ENCODE measurements at places on chromosomes 4 and X. TPM values are rescaled to one million over a fixed set of nuclear protein-coding genes. Genes with fewer than 3 reads are reported as not detected.

Gene SLC10A3
- 2.8 TPM for total RNA-seq

Gene SUPT20HL2
- not detected for total RNA-seq

Gene KCTD8
- total RNA-seq, result 24.0 TPM

- no peak for DNase-seq
Observed at GRCh38 chr4:19348746-19349145, 903.0 kb upstream of the SLIT2 start.

DNA sequence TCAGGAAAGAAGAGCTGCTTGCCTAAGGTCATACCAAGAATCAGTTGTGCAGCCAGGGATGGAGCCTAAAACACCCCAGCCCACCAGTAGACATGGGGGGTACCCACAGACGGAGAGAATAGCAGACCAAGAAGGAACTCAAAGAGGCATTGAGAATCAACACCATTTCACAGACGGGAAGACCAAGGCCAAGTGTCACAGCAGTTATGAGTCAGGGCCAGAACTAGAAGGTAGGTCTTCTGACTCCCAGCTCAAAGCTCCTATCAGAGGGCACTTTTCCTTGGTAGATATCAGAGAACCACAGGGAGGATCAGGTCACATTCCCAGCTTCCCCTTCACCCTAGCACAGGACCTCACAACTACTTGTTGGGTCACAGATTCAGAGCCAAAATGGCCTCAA is 14.5 kb downstream of the OTUD5 start:
- DNase-seq, result no peak

GRCh38 chr4:23818097-23818885 is 71.6 kb downstream of the PPARGC1A start:
- no peak for DNase-seq

Gene AKAP4
- total RNA-seq, result not detected

DNA sequence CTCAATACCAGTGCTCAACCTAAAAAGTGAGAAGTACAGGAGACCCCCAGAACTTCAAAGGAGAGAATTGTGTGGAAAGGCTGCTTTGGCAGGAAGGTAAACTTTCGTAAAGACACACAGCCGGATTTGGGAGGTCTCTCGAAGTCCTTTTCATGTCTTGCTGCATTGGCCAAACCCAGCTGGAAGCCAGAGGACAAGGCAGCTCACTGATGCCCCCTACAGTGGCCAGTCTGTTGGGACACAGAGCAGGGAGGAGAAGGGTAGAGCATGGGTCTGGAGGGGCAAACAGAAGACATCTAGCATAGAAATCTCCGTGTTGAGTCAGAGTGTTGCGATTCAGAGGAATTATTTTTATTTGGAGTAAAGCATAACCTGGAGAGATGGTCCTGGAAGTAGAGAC is 198.9 kb downstream of the ANK2 start:
- no peak for DNase-seq

DNA sequence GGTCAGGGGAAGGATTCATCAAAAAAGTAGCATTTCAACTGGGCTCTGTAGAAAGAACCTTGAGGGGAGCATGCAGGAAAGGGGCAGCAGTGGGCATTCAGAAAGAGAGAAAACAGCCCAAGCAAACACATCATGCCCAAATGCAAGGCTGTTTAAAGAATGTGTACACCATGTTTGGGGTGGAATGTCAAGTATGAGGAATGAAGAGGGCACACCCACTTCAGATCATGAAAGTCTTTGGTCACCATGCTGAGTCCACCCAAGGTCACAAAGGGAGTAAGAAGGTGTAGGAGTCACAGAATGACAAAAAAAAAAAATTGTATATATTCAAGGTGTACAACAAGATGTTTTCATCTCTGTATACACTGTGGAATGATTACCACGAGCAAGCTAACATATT is 9.4 kb downstream of the S100G start:
- no peak for DNase-seq

Gene PGRMC1
- 149 TPM for total RNA-seq

- peak; percentile 58 for DNase-seq
Observed at GRCh38 chr4:79613269-79613935, 205.4 kb upstream of the GK2 start.

GRCh38 chr4:9994246-9994847 is 26.9 kb downstream of the SLC2A9 start:
- no peak for DNase-seq

DNA sequence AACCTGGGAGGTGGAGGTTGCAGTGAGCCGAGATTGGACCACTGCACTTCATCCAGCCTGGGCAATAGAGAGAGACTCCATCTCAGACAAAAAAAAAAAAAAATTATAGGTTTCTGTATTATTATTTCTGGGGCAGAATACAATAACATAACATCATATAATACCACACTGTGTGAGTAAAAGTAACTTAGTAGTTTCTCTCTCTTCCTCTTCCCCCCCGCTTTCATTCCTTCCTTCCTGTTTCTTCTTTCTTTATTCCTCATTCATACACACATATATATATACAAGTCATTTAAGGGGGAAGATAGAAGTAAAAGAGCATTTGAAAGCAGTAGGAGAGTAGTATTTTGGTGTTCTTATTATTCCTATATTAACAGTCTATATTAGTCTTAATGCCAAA is 55.9 kb upstream of the FHDC1 start:
- DNase-seq, result no peak

DNA sequence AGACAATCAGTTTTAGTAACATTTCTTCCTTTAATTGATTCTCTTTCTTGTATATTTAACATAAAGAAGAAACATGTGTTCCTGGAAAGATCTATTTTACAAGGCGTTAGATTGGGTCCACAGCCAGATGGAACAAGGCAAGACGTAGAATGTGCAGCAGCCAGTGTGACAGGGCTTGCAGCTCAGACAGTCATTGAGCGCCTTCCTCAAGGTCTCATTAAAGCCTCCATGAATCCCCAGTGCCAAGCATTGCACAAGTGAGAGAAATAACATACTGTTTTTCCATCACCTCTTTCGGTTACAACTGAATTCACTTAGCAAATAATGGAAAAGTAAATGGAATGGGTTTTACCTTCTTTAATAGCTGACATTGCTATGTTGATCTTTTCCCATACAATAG is 292.5 kb downstream of the USP46 start:
- no peak for DNase-seq

DNA sequence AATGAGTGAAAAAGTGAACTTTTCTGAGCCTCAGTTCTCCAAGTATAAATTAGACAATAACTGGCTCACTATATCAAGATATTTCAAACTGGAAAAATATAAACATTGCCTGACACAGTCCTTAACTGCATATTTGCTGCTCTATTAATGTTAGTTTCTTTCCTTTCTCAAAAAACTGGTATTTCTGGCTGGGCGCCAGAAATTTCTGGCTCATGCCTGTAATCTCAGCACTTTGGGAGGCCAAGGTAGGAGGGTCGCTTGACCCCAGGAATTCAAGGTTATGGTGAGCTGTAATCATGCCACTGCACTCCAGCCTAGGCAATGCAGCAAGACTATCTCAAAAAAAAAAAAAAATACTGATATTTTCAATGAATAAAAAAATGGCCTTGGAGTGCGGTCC is 227.0 kb downstream of the MAGEB17 start:
- DNase-seq, result no peak

DNA sequence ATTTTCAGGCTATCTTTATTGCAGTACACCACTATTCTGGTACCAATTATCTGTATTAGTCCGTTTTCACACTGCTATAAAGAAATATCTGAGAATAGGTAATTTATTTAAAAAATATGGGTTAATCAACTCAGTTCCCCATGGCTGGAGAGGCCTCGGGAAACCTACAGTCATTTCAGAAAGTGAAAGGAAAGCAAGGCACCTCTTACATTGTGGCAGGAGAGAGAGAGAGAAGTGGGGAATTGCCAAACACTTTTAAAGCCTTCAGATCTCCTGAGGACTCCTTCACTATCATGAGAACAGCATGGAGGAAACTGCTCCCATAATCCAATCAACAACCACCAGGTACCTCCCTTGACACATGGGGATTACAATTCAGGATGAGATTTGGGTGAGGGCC is 54.7 kb downstream of the AMER1 start:
- DNase-seq, result no peak

DNA sequence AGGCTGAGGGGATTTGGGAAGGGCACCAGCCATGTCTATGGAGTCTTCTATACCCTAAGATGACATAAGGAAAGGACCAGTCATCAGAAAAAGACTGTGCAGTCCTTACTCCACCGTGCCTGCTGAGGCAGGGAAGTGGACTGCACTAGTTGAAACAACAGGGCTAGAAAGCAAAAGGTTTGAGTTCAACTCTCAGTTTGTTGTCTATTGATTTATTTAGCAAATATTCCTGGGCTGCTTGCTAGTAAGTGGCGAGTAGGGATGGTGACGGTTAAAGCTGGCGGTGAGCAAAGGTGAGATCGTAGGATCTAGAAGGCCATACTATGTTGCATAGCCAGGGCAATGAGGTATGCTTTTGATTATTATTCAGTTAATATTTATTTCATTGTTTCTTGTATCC is 110.1 kb downstream of the SMIM20 start:
- DNase-seq, result no peak

DNA sequence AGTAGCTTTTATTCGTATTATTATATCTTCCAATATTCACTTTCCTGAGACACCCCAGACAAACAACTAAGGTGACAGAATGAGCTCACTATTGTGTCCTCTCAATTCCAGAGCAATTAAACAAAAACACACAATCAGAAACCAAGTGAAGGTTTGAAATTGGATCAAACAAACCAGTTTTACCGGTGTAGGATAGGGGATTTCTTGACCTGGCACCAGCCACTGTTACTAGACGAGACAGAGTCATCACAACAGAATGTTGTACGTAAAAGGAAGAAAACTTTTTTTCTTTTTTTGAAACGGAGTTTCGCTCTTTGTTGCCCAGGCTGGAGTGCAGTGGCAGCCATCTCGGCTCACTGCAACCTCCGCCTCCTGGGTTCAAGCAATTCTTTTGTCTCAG is 43.7 kb downstream of the LDOC1 start:
- DNase-seq, result no peak

GRCh38 chrX:17719711-17720110 is 17.6 kb upstream of the SCML1 start:
- no peak for DNase-seq

Gene RPL10
- 1,446 TPM for total RNA-seq

DNA sequence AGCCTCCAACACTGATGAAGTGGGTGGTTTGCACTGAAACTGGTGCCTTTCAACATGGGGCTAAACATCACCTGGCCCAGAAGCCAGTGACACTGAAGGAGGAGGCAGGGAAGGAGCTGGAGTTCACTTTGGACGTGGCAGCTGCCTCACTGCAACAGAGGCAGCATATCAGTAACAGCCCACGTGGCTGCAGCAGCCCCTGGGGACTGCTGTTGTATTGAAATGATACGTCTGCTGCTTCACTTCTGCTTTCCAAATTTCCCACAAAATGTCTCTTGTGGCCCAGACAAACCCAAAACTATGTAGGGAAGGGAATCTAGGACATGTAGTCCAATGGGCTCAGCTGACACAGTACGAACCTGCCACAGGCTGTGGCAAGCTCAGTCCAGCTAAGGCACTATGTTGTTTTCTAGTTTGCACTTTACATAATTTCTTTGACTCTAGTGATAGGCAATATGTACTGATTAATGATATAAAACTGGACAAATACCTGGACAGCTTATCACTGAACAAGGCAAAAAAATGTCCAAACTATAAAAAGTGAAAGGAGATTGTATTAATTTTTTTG is 84.7 kb upstream of the RAPGEF2 start:
- DNase-seq, result no peak

GRCh38 chr4:154490583-154491340 is 837 bp downstream of the DCHS2 start:
- no peak for DNase-seq

DNA sequence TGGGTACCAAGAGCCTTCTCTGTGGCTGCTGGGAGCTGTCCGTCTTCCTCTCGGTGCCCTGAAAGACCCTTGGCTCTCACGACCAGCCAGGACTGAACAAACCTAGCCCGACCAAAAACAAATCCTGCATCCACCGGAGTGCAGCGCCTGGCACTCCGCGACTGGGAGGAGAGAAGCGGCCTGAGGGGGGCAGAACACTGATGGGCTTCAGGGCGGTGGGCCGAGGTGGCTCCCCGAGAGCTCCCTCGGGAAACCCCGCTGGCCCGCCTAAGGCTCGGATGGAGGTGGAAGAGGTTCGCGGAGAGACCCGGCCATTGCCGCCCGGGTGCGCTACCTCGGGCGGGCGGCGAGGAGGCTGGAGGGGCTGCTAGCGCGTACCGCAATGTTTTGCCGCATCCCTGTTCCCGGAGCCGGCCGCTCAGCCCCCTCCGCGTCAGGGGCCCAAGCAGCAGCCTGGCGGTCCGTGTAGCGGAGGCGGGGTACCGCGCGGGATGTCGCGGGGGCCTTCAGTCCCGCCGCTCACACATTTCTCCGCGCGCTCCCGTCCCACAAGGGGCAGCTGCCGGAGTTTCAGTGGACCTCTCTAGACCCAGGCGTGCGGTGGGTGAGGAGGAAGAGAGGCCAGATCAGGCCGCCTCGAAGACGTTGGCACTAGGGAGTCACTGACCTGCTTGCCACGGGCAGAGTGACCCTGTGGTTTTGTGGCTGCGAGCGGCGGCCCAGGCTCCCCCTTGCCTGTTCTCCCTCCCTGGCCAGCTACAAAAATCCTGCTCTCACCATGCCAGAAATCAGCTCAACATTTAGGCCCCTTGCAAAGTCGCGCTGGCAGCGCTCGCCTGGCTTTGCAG is 2.2 kb downstream of the SLITRK4 start:
- peak; percentile 14 for DNase-seq

GRCh38 chr4:2698951-2699505 is 57.1 kb downstream of the TNIP2 start:
- no peak for DNase-seq

Gene PDCL2
- not detected for total RNA-seq

- DNase-seq, result no peak
Observed at GRCh38 chrX:106707771-106708454, 18.6 kb upstream of the RNF128 start.

GRCh38 chr4:508675-509638 is 9.9 kb downstream of the PIGG start:
- DNase-seq, result no peak

Gene VCX
- total RNA-seq, result not detected

GRCh38 chr4:92970996-92971395 is 667.2 kb downstream of the GRID2 start:
- DNase-seq, result no peak

DNA sequence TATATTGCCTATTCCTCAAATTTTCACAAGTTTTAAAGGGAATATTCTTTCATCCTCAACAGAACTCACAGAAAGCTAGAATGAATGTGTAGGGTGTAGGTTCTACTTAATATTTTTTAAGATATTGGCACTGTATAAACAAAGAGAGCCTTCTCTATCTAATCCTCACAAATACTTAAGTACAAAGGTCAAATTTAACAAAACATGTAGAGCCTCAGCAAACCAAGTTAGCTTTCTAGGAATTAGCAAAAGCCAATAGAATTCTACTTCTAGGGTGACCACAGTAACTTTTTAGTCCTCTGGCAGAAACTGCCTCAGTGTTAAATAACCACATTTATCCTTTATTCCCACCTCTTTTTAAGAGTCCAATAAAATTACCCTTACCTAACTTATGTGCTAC is 19.3 kb downstream of the DHX15 start:
- no peak for DNase-seq

DNA sequence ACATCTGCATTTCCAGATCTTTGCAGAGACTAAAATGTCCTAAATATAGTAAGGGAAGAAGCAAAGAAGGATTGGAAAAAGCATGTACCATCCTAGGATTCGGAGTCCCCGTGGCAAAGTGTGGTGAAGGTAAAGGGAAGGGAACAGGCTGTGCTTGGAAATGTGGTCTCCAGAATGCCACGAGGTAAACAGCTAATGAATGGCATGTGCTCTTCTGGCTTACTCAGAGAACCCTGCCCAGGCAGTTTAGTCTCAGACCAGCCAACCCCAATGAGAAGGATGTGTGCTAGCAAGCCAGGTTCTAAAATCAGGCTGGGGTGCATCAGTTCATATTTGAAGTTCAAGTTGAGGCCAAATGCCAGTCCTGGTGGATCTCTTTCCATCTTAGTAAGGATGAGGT is 113.1 kb downstream of the RS1 start:
- no peak for DNase-seq
